Left renal pelvis (tissue), 4 donors: ENCODE measurements at places on chromosomes 7 and 10. TPM values are rescaled to one million over a fixed set of nuclear protein-coding genes. Genes with fewer than 3 reads are reported as not detected.

GFRA1 gene
- polyA plus RNA-seq, result 27.3 TPM

- no peak for DNase-seq
Measured at GRCh38 chr10:77614778-77615625, 22.6 kb downstream of the KCNMA1 start.

CREB5 gene
- 31.6 TPM for polyA plus RNA-seq

- DNase-seq, result no peak
Measured at GRCh38 chr7:110386006-110386405, 704.9 kb upstream of the LRRN3 start.

GRCh38 chr7:111743244-111743847 is 181.1 kb upstream of the IMMP2L start:
- no peak for DNase-seq

DNA sequence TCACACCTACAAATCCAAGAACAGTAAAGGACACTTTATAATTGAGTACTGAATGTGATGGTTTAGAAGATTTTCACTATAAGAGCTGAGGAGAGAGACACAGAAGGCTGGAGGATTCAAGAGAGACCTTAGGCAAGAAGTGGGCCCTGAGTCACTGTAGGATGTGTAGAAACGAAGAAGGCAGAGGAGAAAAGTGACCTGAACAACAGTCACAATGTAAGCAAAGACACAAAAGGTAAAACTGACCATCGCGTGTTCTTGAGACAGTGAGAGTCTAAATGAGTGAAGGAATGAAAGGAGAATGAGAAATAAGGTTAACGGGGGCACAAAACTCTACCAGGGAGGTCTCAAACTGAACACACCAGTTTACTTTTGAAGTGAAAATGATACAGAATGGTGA is 298.2 kb upstream of the LRGUK start:
- DNase-seq, result no peak

- DNase-seq, result no peak
Measured at GRCh38 chr10:127836176-127836575, 56.6 kb downstream of the CLRN3 start.

DNA sequence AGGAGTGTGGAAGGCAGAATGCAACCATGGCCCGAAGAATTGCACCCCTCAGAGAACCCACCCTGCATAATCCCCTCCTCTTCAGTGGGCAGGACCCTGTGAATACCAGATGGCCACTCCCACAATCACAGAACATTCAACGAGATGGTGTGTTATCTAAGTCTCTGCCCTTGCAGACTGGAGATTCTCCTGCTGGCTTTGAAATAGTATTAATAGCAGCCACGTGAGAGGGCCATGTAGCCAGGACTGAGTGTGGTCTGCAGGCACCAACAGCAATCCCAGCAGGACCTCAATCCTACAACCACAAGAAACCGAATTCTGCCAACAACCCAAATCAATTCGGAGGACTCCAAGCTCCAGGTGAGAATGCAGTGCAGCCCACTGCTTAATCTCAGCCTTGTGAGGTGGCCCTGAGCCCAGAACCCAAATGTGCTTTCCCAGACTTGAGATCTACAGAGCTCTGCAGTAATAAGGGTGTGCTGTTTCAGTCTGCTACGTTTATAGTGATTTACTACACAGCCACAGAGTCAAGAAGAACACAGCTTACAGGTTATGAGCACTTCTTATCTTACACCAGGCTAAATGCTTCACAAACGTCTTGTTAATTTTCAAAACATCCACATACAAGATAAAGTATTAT is 72.1 kb downstream of the VOPP1 start:
- DNase-seq, result no peak

DNA sequence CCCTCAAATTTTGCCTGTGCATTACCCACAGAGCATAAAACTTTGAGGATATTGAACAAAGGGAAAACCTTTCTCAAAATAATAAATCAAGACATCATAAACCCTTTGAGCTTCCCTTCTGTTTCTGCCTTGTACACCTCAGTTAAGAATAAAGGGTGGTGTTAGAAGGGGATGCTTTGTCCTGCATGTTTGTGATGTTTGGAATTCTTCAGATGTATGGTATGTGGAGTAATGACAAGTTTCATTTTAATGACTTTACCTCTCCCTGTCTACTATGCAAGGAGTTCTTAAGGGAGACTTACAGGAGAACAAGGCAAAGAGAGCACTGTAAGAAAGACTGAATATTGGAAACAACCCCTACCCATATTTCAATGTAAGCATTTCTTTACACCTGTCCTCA is 99.2 kb downstream of the HECW1 start:
- no peak for DNase-seq

DNA sequence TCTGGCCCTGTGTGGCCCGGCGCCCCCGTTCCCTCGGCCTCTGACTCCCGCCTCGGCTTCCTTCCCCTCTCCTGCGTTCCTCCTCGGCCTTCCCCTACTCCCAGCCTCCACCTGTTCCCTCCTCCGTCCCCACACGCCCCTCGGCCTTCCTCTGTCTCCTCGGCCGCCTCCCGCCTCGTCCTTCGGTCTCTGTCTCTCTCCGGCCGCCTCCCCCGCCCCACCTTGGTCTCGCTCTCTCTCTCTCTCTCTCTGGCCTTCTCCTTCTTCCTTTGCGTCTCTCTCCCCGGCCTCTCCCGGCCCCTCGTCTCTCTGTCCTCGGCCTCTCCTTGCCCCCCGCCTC is 588 bp downstream of the GET4 start:
- no peak for DNase-seq

DNA sequence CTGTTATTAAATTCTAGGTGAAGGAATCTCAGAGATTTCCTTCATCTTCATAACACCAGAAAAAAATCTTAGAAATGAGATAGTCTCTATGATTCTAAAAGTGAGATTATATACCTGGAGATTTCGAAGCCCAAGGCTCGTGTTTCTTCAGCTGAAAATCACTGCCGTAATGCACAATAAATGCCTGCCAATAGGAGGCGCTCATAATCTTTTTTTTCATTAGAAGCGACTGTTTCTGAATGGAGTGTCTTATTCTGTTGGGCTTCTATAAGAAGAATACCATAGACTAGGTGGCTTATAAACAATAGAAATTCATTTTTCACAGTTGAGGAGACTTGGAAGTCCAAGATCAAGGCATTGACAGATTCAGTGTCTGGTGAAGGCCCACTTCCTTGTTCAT is 294.7 kb downstream of the PRKG1 start:
- no peak for DNase-seq

- DNase-seq, result no peak
Measured at GRCh38 chr7:47907981-47908616, 40.2 kb downstream of the PKD1L1 start.

PODXL gene
- polyA plus RNA-seq, result 626 TPM

- DNase-seq, result no peak
Measured at GRCh38 chr10:97454330-97455036, 8.5 kb downstream of the ZDHHC16 start.

DNA sequence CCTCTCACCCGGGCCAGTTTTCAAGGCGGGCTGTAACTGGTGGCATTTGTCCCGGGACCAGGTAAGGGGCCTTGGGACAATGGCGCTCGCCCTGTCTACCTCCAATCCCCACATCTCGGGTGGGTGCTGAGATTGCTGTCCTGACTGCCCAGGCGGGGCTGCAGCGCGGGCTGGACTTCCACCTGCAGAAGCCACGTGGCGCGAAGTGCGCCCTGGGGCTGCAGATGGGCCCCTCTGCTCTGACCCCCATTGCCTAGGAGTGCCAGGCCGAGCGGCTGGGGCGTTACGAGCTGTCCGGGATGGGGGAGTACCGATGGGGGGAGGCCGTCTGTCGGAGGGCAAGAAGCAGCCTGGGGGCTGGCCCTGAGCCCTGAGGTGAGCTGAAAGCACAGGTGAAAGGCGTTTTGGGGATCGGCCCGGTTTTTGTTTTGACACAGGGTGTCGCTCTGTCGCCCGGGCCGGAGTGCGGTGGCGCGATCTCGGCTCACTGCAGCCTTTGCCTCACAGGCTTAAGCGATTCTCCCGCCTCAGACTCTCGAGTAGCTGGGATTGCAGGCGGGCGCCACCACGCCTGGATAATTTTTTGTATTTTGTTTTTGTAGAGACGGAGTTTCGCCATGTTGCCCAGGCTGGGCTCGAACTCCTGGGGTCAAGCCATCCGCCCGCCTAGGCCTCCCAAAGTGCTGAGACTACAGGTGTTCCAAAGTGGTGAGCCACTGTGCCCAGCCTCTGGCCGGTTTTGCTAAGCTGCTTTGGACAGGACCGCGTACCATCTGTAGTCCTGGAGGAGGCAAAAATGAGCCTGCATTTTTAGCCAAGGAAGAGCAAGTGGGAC is at the start of gene SFXN2:
Gene SFXN2 (plus strand): TSS at position 16 of the 835 bp plus-strand sequence. CDS start 12,001 bp downstream, outside the sequence.
- DNase-seq, result no peak

UCMA gene
- not detected for polyA plus RNA-seq

MACROH2A2 gene
- polyA plus RNA-seq, result 39.8 TPM

GARIN1A gene
- 5.5 TPM for polyA plus RNA-seq

GRCh38 chr10:71799608-71800453 is 26.5 kb upstream of the VSIR start:
- DNase-seq, result no peak

DNA sequence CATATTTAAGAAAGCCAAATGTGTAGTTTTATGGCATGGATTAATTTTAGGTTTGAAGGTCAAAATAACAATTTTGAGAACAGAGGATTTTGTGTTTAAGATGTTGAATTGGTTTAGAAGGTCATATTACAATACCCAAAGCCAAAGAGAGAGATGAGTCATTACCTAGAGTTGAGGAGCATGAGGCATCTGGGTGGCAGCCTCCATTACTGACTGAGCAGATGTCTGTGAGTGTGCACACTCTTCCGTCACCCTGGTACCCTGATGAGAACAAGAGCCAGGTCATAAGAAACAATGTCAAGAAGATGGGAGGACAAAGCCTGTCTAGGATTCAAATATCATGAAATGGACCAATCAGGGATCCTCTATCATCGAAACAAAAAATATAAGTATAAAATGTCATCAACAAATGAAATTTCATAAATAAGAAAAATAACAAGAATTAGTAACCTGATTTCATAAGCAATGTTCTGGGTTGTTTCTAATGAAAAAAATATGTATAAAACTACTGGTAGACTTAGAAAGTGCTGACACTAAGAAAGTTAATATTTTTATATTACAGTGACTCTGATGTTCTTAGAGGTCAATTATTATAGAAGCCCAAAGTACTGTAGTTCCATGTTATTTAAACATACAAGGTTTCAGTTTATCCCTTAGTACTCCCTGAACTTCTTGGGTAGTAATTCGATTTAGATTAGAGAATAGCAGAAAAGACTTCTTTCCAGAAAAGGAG is 20.0 kb downstream of the CUBN start:
- no peak for DNase-seq

UCN3 gene
- polyA plus RNA-seq, result 2.2 TPM

SNCG gene
- 4.8 TPM for polyA plus RNA-seq

DNA sequence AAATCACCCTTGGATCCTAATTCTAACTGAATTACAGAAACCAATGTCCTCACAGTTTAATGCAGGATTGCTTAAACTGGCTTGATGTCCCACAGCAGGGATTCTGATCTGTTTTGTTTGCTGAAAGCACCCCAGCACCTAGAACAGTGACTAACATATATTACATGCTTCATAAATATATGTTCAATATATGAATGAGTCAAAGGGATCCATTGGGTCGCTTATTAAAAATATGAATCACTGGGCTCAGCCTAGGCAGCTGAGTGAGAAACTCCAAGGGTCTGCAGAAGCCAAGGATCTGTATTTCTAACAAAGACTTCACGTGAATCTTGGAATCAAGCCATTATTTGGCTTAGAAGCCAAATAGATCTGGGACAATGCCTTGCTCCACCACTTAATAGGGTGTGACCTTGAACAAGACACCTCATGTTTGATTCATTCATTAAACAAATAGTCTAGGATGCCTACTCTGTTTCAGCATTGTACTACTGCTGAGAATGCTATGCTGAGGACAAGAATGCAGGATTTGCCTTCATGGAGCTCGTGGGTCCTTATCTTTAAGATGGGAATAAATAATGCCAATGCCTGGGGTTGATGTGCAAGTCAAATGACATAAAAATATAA is 103.4 kb upstream of the DLX6 start:
- no peak for DNase-seq

- no peak for DNase-seq
Measured at GRCh38 chr10:33901166-33901565, 566.7 kb upstream of the NRP1 start.

TWNK gene
- polyA plus RNA-seq, result 9.6 TPM

- no peak for DNase-seq
Measured at GRCh38 chr7:33554046-33554445, 351.3 kb upstream of the BMPER start.

DNA sequence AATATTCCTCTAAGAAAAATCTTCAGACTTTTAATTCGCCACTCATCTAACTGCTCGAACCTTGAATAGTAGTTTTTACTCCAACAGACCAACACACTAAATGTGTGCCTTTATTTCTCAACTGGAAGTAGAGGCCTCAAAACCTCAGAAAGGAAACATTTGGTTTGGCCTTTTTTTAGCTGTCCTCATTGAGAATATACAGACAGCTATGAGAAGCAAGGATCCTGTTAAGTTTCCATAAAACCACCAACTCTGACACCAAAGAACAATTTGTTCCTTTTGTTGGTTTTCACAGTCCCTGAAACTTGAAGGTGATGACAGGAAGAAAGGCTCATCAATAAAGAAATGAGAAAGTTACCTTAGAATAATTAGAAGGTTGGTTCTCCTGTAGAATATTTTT is 199.2 kb upstream of the MEOX2 start:
- no peak for DNase-seq

- DNase-seq, result no peak
Measured at GRCh38 chr7:107854454-107854853, 36.5 kb upstream of the DLD start.

- no peak for DNase-seq
Measured at GRCh38 chr10:121216721-121217181, 365.6 kb downstream of the WDR11 start.

TSC22D4 gene
- 36.5 TPM for polyA plus RNA-seq

ABCB4 gene
- 2.6 TPM for polyA plus RNA-seq

- no peak for DNase-seq
Measured at GRCh38 chr7:51680594-51681399, 364.2 kb upstream of the COBL start.

GRCh38 chr10:118566911-118567310 is 28.5 kb downstream of the PRLHR start:
- no peak for DNase-seq

GRCh38 chr7:134777470-134777869 is 2.0 kb upstream of the CALD1 start:
- no peak for DNase-seq

DNA sequence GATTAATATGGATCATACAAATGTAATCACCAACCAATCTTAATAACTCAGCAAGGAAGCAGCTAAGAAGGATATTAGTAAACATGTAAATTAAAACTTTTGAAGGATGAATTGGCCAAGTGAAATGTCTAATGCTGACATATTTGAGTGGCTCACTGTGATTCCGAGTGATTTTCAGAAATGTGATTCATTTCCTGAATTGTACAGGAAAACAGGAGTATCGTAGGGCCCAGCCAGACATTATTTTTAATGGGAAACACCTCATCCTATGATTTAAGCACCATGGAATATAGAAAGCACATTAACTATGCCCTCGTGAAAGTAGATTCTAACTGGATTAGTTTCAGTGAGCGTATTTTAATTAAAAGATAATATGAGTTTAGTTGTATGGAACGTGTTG is 82.3 kb downstream of the LHFPL3 start:
- no peak for DNase-seq

- DNase-seq, result no peak
Measured at GRCh38 chr7:99036546-99037111, 107.3 kb downstream of the SMURF1 start.

PRR15 gene
- 4.7 TPM for polyA plus RNA-seq
